NCI-H1092 (cell line): ENCODE measurements at places on chromosomes 13 and 19.

DNA sequence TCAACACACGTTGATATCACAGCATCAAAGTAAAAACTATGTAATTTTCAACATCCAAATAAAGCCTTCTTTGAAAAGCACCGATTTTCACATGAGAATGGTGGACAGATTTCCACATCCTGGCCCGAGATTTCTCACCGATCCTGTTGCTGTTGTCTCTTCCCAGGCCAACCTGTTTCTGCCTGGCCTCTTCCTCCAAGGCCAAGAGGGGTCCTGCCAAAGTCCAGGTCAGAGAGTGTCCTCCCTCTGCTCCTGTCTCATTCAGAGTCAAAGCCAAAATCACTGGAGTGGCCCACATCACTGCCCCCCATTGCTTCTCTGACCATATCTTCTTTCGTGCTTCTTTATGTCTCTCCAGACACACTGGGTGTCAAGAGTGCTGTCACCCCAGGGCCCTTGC lies 49.5 kb downstream of the CHST8 start:
- DNase-seq, result no peak

DNA sequence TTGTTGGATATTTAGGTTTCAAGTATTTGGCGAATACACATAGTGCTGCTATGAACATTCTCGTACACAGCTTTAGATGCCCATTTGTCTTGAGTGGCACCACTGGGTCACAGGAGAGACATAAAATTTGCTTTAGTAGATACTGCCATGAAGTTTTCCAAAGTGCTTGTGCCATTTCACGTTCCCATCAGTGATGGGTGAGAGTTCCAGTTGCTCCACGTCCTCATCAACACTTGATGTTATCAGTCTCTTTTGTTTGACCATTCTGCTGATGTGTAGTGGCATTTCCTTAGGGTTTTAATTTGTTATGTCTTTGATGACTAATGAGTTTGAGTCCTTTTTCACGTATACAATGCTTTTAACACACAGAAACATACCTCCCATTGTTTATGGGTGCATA lies 11.0 kb downstream of the ZSWIM9 start:
- no peak for DNase-seq

- DNase-seq, result no peak
These were observed 277.0 kb downstream of the ZNF536 start for GRCh38 chr19:30648866-30649862.

GRCh38 chr13:43083750-43084149 lies 60.4 kb downstream of the DNAJC15 start:
- DNase-seq, result no peak

DNA sequence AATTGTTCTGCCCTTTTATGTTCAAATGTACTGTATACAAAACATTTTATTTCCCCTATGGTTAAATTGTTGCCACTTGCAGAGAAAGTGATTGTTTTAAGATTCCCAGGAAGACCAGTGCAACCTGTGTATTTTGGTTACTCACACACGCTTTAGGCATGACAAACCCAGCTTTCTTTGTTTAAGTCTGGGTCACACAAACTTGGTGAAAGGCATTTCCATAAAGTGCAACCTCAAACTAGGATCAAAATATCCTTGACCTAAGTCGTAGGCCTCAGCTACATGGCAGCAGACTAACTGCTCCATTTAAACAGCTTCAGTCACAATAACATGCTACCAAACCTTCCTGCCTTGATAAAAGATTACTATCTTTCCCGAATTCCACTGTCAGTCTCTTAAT lies 639.0 kb upstream of the PRR20A start:
- no peak for DNase-seq

GRCh38 chr13:21219036-21219381 lies 42.6 kb downstream of the MRPL57 start:
- no peak for DNase-seq

GRCh38 chr19:56273563-56274117 lies 1.1 kb downstream of the EDDM13 start:
- no peak for DNase-seq

- no peak for DNase-seq
These were observed 4.4 kb downstream of the TRPM4 start for GRCh38 chr19:49161987-49162386.

DNA sequence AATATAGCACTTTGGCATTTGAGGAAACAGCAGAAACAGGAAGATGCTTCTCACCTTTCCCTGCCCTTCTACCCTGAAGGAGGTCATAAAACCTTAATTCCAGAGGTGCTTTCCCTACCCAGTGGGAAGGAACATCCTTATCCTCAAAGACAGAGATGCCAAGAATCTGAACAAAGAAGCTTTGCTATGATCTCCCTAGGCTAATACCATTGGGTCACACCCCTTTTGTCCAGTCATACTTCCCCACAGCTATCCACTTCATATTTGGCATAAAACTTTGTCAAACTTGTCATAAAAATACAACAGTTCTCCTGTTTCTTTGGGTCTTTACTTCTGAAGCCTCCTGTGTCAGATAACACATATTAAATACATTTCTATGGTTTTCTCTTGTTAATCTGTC lies 21.7 kb upstream of the RXFP2 start:
- DNase-seq, result no peak

GRCh38 chr13:101390461-101390860 lies 25.8 kb downstream of the NALCN start:
- DNase-seq, result no peak

DNA sequence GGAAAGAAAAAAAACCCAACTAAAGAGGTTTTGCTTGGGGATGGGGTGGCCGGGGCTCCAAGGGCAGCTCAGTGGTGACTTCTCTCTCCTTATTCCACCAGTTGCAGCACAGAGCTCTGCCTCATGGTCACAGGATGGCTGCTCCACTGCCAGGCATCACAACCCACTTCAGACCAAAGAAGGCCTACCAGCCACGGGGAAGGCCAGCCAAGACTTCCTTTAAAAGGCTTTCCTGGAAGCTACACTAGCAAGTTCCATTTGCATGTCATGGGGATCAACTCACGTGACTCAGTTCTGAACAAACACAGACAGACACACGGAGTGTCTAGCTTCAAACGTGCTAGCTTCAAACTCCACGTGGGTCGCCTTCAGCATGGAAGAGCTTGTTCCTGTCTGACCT lies 13.2 kb upstream of the EIF3G start:
- no peak for DNase-seq

GRCh38 chr13:46716821-46717220 lies 80.1 kb downstream of the ESD start:
- DNase-seq, result no peak

DNA sequence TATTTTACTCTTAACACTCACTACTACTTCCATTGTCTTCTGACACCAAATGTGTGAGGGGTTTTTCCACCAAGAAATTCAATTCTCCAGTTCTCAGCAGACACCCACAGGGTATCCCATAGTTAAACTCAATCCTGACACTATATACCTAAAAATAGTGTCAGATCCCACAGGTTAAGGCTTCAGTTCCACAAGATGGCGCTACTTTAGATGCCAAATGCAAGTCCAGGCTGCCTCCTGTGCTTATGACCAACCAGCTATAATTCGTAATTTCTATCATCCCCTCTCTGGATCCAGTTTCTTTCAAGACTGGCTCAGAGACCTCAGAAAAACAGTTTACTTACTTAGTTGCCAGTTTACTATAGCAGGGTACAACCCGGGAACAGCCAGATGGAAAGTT lies 1146.2 kb upstream of the SPRY2 start:
- peak; percentile 41 for DNase-seq

- DNase-seq, result no peak
These were observed 538 bp downstream of the ACP7 start for GRCh38 chr19:39084732-39085080.

DNA sequence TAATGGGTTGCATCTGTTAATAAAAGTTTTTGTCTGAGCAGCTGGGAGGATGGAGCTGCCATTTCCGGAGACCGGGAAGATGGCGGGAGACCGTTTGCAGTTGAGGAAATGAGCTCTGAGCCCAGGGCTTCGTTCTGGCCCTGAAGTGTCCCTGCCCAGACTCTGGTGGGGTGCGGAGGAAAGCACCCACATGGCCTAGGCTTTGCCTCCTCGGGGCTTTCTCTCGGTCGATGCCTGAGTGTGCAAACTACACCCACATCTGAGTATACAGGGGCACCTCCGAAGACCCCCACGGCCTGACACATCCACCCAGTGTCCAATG lies 15.6 kb upstream of the NANOS3 start:
- DNase-seq, result no peak

GRCh38 chr19:34497112-34497805 lies 15.7 kb downstream of the WTIP start:
- no peak for DNase-seq

- no peak for DNase-seq
These were observed 13.9 kb downstream of the FOXO1 start for GRCh38 chr13:40652588-40652940.

DNA sequence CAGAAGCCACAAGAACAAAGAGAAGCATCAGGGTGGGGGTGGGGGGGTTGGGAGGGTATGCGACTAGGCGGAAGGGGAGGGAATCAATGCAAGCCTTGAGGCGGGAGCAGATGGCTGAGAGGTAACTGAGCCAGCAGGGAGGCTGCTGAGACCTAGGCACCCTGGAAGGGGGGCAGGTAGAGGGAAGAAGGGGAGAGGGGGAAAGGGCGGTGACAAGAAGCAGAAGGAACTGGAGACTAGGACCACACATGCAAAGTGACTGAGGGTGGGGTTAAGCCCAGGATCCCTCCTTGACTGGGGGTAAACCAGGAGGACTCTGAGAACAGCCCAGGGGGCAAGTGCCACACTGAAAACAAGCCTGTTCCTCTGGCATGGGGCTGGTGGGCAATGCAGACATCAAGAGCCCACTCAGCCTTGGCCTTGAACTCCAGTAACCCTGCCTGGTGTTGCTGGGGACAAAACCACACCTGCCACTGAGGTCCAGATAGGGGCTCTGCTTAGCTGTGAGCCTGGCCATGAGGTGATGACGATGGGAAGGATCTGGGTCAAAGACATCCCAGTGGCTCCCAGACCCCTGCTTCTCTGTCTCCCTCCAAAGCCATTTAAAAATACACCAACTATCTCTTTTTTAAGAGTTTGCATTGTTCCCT lies 20.3 kb downstream of the OPA3 start:
- DNase-seq, result no peak

DNA sequence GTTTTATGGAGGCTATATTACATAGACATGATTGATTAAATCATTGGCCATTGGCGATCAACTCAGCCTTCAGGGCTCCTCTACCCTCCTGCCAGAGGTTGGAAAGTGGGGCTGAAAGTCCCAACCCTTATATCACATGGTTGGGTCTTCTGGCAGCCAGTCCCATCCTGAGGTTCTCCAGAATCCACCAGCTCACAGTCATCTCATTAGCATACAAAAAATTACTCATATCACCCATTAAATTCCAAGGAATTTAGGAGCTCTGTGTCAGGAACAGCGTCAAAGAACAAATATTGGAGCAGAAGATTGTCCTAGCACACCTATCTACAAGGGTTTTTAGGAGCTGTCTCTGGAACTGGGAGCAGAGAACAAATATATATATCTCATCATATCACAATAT lies 39.4 kb upstream of the FARP1 start:
- no peak for DNase-seq

- DNase-seq, result no peak
These were observed 4.0 kb upstream of the IRGC start for GRCh38 chr19:43711751-43712355.

DNA sequence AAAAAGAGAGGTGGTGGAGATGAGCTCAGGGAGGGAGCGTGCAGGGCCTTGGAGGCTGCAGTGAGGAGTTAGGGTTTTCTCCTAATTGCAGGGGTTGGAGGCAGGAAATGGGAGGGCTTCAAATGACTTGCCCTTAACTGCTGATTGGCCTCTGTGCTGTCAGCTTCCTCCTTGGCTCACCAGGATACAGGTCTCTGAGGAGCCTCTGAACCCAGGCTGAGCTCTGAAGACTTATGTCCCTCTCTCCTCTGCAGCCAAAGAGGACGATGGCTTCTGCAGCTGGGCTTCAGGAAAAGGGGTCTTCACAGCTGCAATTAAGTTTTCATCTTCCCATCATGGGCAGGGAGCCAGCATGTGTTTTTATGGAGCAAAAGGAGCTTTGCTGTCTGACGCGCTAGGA lies 6.7 kb upstream of the RANBP3 start:
- no peak for DNase-seq

DNA sequence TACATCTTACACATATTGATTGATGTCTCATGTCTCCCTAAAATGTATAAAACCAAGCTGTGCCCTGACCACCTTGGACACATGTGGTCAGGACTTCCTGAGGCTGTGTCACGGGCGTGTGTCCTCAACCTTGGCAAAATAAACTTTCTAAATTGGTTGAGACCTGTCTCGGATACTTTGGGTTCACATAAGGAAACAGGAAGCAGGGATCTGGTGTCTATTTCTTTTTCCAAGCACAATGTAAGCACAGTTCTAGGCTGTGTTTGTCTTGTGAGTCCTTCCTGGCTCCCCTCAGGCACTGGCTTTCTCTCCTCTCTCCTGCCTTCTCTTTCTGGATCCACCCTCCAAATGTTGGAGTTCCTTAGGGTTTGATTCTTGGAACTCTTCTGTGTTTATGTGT lies 27.6 kb upstream of the TPT1 start:
- no peak for DNase-seq

GRCh38 chr13:25179832-25180774 lies 8.0 kb upstream of the AMER2 start:
- DNase-seq, result no peak

GRCh38 chr19:49809160-49809940 lies 3.7 kb downstream of the FUZ start:
- no peak for DNase-seq

DNA sequence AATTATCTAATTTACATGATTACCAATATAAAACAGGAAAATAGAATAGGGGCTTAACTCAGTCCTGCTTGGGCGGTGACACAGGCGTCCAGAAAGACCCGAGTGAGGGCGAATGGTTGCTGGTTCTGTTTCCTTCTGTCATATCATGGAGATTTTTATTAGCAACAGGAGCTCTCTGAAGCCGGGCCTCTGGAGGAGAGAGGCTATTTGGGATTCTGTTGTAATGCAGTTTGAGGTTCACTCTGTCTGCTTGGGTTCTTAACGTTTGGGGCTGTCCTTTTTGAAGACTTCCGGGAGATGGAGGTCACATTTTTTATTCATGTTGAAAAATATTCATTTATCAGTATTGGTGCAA lies 115.7 kb upstream of the ZNF536 start:
- DNase-seq, result no peak

DNA sequence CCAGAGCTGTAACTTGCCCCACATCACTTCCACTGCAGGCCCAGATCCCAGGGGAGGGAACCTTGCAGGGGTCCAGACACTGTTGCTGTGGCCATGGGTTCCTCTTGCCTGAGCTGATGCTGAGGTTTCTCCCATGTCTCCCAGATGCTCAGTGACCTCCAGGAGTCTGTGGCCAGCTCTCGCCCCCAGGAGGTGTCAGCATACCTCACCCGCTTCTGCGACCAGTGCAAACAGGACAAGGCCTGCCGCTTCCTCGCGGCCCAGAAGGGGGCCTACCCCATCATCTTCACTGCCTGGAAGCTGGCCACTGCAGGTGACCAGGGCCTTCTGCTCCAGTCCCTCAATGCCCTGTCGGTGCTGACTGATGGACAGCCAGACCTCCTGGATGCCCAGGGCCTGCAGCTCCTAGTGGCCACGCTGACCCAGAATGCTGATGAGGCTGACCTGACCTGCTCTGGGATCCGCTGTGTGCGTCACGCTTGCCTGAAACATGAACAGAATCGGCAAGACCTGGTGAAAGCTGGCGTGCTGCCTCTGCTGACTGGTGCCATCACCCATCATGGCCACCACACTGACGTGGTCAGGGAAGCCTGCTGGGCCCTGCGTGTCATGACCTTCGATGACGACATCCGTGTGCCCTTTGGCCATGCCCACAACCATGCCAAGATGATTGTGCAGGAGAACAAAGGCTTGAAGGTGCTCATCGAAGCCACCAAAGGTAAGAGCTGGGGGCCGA lies 12.1 kb upstream of the SLC25A42 start:
- DNase-seq, result no peak

- no peak for DNase-seq
These were observed 2166.4 kb downstream of the PCDH9 start for GRCh38 chr13:65063753-65064152.
